ENCODE measurements at places on chromosomes 5 and 9.
A peak's percentile ranks its signal among the peaks of the same experiment; 100 is the strongest.

DNA sequence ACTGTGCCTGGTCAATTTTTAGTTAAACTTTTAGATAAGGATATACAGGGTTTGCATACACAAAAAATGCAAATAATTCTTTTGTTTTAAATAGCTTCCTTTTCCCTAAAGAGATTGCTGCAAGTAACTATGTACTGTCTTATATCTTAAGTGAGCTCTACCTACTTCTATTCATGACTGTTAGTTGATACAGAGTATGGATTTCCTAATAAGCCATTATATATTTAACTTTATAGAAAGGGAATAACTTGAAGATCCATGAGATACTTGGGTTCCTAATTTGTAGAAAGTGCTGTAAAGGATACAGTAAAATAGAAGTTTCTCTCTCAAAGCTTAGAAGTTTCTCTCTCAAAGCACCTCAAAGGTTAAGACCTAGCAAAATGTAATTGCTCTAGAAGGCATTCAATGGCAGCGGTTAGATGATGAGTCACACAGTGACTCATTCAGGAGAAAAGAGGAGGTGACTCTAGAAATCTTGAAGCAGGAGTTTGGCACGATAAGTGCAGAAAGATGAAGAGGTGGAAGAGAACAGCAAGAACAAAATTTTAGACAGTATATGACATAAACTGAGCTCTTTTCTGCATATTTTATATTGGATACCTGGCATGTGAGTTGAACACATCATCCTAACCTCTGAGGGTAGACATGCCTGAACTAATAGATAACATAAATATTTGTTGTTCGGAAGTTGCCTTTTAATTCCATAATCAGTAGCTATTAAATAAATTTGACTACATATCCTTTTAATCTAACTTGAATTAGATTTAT, 5.5 kb upstream of the DNAJC21 start:
- DNase-seq: peak; percentile 52

- peak; percentile 8 for DNase-seq
Measured at GRCh38 chr5:608429-609370, 3.4 kb upstream of the CEP72 start.

DNA sequence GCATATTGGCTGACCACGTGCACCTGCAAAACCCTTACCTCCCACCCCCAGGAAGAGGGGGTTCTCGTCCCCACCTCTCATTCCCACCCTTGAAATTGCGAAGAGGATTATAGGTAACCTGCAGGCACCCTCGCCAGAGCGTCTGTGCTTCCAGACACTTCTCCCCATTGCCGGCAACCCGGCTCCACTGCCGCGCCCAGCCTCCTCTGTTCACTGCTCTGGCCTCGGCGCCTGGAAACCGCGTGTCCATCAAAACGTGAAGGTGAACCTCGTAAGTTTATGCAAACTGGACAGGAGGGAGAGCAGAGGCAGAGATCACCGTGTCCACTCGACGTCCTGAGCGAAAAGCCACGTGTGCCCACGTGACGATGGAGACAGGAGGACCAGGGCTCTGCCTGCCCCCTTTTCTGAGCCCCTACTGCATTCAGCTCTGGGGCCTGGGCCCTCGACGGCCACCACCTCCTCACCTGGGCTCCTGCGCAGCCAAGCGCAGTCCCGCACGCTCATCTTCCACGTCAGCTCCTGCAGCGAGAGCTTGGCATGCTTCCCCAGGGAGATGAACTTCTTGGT, 1.9 kb downstream of the TERT start:
- no peak for DNase-seq

- DNase-seq: no peak
Measured at GRCh38 chr5:10910261-10910660, 149.2 kb upstream of the DAP start.

- no peak for DNase-seq
Measured at GRCh38 chr5:72722792-72723452, 93.5 kb upstream of the TNPO1 start.

DNA sequence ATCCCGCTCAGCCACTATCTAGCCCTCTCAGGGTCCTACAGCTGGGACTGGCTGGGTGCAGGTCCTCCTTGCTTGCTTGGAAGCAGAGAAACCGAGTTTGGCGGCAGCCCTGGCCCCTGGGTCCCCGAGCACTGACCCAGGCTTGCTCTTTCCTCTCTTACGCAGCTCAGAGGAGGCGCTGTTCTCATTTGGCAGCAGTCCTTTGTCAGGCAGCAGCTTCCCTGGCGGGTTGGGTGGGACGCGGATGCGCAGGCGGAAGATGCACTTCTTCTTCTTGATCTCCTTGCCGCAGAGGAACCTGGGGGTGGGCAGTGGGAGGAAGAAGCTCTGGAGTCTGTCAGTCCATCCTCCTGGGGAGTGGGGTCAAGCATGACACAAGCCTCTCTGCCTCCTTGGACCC, 14.5 kb downstream of the PHF19 start:
- no peak for DNase-seq
